Occipital lobe (tissue), 3 donors: ENCODE measurements at places on chromosomes 16 and 17. TPM values are rescaled to one million over a fixed set of nuclear protein-coding genes. Genes with fewer than 3 reads are reported as not detected.

- no peak for DNase-seq
Measured at GRCh38 chr17:67601897-67602296, 115.8 kb upstream of the NOL11 start.

The RFWD3 gene
- total RNA-seq, result 12.5 TPM

DNA sequence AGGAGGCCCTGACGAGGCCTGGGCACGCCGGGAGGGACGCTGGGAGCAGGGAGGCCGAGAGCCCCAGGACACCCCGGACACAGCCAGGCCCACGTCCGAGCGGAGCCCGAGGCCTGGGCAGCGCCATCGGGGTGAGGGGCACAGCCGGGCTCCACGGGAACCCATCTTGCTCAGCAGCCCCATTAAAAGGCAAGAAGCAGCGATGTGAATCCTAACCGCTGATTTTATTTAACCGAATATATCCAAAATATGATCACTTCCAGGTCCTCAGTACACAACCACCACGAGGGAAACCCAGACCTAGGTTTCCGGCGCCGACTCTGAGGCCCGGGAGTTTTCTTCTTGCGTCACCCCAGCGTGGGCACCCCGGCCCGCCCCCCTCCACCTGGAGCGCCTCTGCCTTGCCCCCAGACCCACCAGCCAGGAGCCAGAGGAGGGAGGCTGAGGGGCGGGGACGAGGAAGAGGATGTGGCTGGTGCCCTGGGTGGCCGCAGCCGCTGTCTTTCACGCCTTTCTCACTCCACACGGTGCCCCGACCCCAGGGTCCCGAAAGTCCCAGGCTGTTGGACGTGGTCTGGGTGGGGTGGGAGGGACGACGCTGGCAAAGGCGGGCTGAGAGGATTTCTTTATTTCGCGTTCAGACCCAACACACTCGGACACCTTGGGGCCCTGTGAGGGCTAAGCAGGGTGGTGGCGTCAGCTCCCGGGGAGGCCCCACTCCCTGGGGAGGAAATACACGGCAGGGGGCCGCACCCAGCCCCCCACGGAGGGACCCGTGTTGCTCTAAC lies 568 bp upstream of the CCDC154 start:
- no peak for DNase-seq

GRCh38 chr16:259814-260253 lies 15.9 kb downstream of the RGS11 start:
- no peak for DNase-seq

GRCh38 chr17:58370309-58370708 lies 18.3 kb upstream of the SUPT4H1 start:
- DNase-seq, result no peak

GRCh38 chr17:51015145-51015558 lies 105.5 kb downstream of the SPAG9 start:
- DNase-seq, result no peak

DNA sequence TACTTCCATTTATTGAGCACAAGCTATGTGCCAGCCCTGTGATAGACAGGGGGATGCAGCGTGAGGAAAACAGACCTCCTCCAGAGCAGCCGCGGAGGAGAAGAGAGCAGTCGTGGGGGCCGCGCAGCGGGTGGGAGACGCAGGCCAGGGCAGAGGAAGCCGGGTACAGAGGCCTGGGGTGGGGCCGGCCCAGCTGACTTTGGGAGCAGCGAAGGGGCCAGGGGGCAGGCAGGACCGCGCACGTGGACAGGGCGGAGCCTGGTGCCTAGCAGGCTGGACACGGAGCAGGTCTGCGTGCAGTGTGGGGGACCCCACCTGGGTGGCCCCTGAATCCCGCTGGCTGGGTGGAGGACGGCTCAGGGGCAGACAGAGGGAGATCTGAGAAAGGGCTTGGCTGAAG lies 46.2 kb downstream of the ZFPM1 start:
- no peak for DNase-seq

DNA sequence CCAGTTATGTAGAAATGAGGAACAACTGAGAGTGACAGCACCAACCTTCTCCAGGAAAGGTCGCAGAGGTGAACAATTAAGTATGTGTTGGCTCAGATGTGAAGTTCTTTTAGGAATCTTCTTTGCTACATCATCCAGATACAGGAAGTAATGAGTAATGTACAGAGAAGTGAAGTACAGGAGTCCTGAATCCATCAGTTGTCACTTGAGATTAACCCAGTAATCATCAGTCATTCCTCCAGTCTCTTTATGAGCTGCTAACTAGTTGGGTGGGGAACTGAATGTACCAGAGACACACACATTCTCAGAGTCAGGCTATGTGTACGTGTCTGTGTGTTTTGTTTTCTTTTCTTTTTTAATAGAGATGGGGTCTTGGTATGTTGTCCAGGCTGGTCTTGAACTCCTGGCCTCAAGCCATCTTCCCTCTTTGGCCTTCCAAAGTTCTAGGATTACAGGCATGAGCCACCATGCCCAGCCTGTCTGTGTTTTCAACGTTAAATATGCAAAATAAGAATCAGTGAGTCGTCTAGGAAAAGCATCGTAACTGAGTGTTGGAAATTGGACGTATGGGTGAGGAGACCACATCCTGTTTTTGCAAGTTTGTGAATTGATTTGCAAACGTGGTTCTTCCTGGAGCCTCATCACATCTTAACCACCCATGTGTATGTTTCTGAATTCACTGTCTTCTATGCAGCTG lies 19.9 kb downstream of the ZNF200 start:
- DNase-seq, result no peak

The GRAPL gene
- not detected for total RNA-seq

GRCh38 chr17:9080296-9080914 lies 59.1 kb downstream of the NTN1 start:
- no peak for DNase-seq

The TAC4 gene
- total RNA-seq, result not detected

DNA sequence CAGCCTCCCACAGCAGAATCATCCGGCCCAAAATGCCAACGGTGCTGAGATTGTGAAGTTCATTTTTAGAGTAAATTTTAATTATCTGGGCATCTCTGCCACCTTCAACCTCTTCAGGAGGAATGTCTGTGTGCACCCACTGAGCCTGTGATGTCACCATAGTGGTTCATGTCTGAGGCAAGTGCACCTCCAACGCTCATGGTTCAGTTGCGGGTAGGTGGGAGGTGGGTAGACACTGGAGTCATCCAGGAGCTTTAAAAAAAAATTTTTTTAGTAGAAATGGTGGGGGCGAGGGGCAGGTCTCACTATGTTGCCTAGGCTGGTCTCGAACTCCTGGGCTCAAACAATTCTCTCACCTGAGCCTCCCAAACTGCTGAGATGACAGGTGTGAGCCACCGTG lies 1.9 kb downstream of the FLYWCH1 start:
- no peak for DNase-seq

The PCTP gene
- total RNA-seq, result 7.5 TPM

GRCh38 chr16:48011878-48012658 lies 143.7 kb downstream of the ABCC12 start:
- DNase-seq, result no peak

DNA sequence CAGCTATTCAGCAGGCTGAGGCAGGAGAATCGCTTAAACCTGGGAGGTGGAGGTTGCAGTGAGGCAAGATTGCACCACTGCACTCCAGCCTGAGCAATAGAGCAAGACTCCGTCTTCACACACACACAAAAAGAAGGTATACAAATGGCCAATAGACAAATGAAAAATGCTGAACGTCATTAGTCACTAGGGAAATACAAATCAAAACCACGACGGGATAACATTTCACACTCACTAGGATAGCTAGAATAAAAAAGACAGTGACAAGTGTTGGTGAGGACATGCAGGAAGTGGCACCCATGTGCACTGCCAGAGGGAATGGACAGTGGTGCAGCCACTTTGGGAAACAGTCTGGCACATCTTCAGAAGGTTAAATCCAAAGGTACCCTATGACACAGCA lies 172.9 kb downstream of the FTO start:
- no peak for DNase-seq

The KRTAP4-6 gene
- total RNA-seq, result not detected

GRCh38 chr16:77789085-77790008 lies 983 bp downstream of the VAT1L start:
- DNase-seq, result no peak

GRCh38 chr17:81000631-81001357 lies 9.2 kb downstream of the CHMP6 start:
- no peak for DNase-seq

The CARD14 gene
- 0.31 TPM for total RNA-seq

The CDH5 gene
- 5.6 TPM for total RNA-seq

- DNase-seq, result no peak
Measured at GRCh38 chr17:565521-565920, 149.1 kb downstream of the VPS53 start.

DNA sequence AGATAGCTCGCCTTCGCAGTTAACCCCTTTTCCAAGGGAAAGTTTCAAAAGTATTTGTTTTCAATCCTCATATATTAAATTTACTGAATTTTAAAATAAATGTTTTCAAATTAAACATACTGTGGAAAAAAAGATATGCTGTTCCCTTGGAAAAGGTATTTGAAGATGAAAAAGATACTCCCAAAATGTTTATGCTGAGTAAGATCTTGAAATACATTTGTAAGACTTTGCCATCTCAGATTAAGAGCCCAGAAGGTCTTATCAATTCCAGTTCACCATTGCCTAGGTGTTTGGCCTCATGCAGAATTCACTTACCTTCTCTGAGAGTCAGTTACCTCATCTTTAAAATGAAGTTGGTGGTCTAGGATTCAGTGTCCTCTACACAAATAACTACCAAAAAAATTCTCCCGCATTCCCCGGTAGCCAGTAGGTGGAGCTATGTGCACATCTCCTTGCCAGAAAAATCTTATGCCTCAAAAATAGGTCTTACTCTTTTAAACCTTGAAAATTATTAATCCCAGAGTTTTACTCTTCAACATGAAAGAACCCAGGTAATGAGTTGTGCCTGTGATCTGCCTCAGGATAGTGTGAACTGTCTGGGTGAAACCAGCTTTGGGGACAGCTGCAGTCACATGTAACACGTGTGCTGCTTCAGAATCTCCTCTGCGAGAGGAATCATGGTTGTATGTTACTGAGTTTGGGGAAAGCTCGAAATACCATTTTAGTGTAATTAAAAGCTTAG lies 178.3 kb downstream of the MRTFB start:
- DNase-seq, result peak; percentile 5

The CDK5RAP3 gene
- total RNA-seq, result 61.6 TPM

GRCh38 chr17:22090263-22090935 lies 398.1 kb downstream of the KCNJ18 start:
- no peak for DNase-seq

- no peak for DNase-seq
Measured at GRCh38 chr16:25366078-25366477, 108.4 kb upstream of the ZKSCAN2 start.

GRCh38 chr16:79121906-79122305 lies 478.6 kb downstream of the MAF start:
- DNase-seq, result no peak

The PIPOX gene
- 4.1 TPM for total RNA-seq

DNA sequence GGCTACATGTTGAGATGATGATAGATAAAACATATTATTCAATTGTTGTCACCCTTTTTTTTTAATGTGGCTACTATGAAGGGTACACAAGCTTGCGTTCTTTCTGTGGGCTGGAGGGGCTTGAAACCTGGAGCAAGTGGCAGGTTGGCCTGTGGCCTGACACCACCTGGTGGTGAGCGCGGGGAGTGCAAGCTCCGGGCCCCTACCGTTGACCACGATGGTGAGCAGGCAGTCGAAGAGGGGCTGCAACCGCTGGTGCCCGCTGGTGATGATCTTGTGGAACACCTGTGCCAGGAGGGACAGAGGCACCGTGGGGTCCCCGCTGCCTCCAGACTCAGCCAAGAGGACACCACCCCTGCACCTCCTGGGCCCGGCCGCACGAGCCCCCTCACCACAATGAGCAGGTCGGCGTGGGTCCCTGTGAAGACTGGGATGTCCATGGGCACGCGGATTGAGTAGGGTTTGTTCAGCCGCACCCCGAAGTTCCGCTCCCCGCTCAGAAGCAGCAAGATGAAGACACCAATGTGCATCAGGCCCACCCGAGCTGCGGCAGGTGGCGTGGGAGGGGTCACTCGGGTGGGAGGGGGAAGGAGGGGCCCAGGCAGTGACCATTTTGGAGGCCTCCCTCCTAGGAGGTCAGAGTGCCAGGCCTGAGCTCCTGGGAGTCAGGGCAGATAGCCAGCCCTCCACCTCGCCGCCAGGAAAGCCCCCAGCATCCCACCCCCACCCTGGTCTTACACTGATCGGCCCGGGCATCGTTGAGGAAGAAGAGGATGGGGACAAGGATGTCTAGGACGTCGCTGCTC lies 14.4 kb downstream of the HID1 start:
- DNase-seq, result peak; percentile 46

The AP1G1 gene
- total RNA-seq, result 119 TPM

- no peak for DNase-seq
Measured at GRCh38 chr16:10308305-10309193, 77.3 kb upstream of the ATF7IP2 start.

GRCh38 chr16:81608523-81609209 lies 164.1 kb downstream of the CMIP start:
- no peak for DNase-seq

- no peak for DNase-seq
Measured at GRCh38 chr17:78563189-78564145, 13.7 kb downstream of the DNAH17 start.

- no peak for DNase-seq
Measured at GRCh38 chr16:31277659-31278260, 18.0 kb downstream of the ITGAM start.

- no peak for DNase-seq
Measured at GRCh38 chr17:29588017-29588561, 1.4 kb downstream of the GIT1 start.

DNA sequence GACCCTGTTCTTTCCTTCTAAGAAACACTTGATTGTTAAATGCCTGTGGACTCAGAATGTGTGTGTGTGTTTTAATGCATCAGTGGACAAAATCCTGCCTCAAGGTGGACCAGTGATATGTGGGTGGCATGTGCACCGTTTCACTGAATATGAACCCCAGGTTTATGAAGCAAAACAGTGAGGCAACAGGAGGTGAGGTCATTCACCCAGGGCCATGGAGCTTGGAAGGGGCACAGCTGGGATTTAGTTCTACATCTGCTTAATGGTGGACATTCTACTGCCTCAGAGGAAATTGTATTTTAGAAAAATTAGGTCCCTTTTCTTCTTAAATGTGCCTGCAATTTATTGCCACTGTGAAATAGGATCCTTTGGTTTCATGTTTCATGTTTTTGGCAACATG lies 549.5 kb upstream of the EEF2KMT start:
- no peak for DNase-seq

- DNase-seq, result peak; percentile 1
Measured at GRCh38 chr16:48499923-48500381, 110.0 kb downstream of the N4BP1 start.

GRCh38 chr17:3558603-3559269 lies 1.1 kb upstream of the TRPV3 start:
- no peak for DNase-seq
